B cell (primary cell): ENCODE measurements at places on chromosomes 3 and 15. TPM values are rescaled to one million over a fixed set of nuclear protein-coding genes. Genes with fewer than 3 reads are reported as not detected.

DNA sequence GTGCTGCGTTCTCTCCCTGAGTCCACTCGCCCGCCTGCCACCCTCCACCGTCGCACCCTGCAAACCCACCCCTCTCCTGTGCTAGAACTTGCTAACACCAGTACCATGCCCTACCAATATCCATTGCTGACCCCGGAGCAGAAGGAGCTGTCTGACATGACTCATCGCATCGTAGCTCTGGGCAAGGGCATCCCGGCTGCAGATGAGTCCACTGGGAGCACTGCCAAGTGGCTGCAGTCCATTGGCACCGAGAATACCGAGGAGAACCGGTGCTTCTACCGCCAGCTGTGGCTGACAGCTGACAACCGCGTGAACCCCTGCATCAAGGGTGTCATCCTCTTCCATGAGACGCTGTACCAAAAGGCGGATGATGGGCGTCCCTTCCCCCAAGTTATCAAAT, 4.9 kb upstream of the ALAS1 start:
- DNase-seq = no peak

- no peak for DNase-seq
Observed at GRCh38 chr3:132290833-132291232, 26.4 kb upstream of the ACP3 start.

GRCh38 chr3:141955175-141955574, 78.7 kb downstream of the ATP1B3 start:
- DNase-seq = no peak

The P2RY12 gene
- total RNA-seq = 0.73 and 0.79 TPM in 2 replicates

GRCh38 chr3:3309887-3310286, 130.4 kb upstream of the CRBN start:
- DNase-seq = no peak
